ENCODE measurements at places on chromosomes 7 and 10.

DNA sequence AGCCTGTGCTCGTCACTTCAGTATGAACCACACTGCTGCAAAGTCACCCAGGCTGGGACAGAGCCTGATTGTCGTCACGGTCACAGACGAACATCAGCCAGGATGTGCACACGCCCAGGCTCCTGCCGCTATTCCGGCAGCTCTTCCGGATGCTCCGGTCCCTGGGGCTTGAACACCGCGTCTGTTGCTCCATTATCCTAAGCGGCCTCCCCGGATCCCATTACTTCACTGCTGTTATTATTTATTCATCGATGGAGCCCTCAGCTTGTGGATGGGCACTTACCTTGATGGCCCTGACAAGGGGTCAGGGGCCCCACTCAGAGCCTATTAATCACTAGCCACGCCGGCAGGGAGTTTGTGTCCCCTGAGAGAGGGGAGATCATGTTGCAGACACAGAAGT lies 120.8 kb upstream of the PCBD1 start:
- DNase-seq: no peak

DNA sequence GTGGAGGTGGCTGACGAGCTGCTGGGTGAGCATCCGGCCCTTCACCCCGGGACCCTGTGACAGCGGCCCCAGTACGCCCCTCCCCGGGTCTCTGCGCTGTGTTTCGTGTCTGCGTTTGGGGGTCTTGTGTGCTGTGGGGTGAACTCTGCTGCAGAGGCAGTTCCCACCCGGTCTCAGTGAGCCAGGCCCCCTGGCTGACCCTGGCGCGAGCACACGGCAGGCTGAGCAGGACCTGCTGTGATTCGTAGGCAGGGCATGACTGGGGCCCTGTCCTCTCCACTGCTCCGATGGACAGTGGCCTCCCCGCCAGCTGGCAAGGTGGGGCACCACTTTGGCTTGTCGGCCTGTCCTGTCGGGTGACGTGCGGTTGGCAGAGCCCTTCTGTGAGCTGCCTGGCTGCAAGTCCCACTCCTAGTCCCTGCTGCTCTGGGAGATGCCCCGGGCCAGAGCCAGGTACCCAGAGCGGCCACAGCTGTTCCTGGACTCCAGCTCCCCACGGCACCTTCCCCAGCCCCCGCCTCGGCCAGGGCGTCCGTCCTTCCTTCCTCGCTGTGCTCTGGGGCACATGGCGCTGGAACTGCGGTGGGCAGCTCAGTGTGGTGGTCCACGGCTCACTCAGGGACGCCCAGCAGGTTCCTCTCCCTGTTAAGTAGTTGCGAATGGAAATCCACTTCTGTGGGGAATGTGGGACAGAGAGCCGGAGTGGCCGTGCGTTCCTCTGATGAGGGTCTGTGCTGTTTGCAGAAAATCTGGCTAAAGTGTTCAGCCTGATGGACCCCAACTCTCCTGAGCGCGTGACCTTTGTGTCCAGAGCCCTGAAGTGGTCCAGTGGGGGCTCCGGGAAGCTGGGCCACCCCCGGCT lies 10.5 kb downstream of the GET4 start:
- no peak for DNase-seq

- DNase-seq: no peak
Measured at GRCh38 chr7:28152594-28152993, 28.0 kb downstream of the JAZF1 start.

DNA sequence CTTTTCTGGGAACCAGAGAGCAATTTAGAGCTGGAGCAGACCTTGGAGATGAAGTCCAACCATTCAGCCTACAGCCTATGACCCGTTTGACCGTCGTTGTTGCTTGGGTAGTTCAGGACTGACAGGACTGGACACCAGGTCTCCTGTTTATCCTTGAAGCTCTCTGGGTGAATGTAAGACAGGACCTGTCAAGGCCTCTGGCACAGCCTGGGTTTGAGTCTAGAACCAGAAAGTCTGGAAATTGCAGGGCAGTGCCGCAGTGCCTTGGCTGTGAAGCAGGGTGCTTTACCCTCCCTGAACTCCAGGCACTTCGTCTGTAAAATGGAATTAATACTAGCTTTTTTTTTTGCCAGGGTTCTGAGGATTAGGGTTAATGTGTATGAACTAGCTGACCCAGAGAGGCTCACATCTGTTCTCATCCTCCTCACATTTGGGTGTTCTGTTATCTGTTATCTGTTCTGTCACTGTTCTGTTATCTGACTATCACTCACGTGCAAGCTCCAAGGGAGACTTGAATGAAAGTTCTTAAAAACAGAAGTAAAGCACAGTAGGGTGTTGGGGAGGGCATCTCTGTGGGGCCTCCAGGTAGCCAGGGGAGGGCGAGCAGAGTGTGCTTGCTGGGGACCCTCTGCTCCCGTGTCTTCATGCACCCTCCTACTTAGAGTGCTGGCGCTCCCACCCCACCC lies 9.9 kb downstream of the BLVRA start:
- DNase-seq: no peak

DNA sequence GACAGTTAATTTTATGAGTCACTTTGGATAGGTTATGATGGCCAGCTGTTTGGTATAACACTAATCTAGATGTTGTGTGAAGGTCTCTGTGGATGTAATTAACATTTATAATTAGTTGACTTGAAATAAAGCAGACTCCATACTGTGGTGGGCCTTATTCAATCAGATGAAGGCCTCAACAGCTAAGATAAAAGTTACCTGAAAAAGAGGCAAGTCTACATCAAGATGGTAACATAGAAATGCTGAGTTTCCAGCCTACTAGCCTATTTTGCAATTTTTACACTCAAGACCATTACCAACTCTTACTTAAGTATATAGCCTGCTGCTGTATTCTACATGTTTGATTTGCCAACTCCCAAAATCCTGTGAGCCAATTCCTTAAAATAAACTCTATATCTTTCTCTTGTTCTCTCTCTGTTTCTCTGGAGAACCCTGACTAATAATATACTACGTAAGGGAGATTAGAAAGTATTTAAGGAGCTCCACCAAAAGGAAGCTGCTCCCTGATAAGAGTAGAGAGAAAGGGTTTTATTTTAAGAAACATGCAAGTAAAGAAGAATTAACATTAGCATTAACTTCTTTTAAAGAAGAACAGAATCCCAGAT lies 42.7 kb downstream of the ZNF438 start:
- DNase-seq: no peak

- no peak for DNase-seq
Measured at GRCh38 chr10:120813085-120813484, 38.1 kb upstream of the WDR11 start.

GRCh38 chr7:44191171-44191570 lies 1.9 kb upstream of the GCK start:
- DNase-seq: no peak

- no peak for DNase-seq
Measured at GRCh38 chr7:107103369-107103768, 58.9 kb downstream of the PRKAR2B start.

- no peak for DNase-seq
Measured at GRCh38 chr7:130632111-130632510, 36.4 kb downstream of the COPG2 start.

DNA sequence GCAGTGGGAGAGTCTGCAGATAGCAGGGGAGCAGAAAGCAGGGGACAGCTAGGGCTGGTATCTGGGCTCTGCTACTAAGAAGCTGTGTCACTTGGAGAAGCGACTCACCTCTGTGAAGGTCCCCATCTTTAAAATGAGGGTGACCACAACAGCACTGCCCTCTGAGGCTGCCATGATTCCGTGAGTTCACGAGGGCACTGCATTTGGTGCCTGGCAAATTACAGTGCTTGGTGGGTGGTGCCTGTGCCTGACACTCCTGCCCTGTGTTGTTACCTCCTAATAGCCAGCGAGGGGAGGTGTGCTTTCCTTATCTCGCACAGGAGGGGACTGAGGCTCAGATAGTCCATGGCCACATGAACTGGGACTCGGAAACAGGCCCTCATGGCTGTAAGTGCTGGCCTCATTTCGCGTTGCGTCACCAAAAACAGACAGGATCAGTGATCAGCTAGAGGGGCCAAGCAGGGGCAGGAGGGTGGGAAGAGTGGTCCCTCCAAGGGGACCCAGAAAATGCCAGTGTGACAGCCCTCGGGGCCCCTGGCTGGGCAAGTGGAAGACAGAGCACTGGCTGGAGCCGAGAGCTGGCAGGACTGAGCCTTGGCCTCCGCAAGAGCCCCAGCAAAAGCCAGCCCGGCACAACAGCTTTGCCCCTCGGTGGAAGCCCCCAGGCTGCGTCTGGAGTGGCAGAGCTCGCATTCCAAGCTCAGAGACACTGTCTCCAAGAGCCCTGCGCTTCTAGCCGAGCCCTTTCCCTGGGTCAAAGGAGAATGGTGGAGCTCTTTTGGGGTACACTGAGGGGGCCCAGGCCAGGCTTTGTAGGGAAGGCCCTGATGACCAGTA lies 17.3 kb upstream of the BNIP3 start:
- DNase-seq: no peak
